ENCODE measurements at places on chromosomes 13 and 19.

GRCh38 chr13:110306340-110306959 lies 507 bp downstream of the COL4A1 start:
- peak overlapping the region; percentile 71 for H3K27ac ChIP-seq
- H3K27me3 ChIP-seq: no peaks in the 10 kb centered on the region
- H3K4me3 ChIP-seq: peak overlapping the region; percentile 65
- peaks cover 57% of the 10 kb centered on the region for H3K4me1 ChIP-seq

- no peaks in the 10 kb centered on the region for H3K36me3 ChIP-seq
- H3K27me3 ChIP-seq: no peaks in the 10 kb centered on the region
- no peak overlapping the region for H3K27ac ChIP-seq
- H3K4me3 ChIP-seq: no peak overlapping the region
These were observed 1414.6 kb upstream of the MIR17HG start for GRCh38 chr13:89932902-89933301.

GRCh38 chr19:4352701-4353121 lies 9.3 kb downstream of the MPND start:
- H3K27ac ChIP-seq: no peak overlapping the region
- no peaks in the 10 kb centered on the region for H3K4me1 ChIP-seq
- H3K27me3 ChIP-seq: no peaks in the 10 kb centered on the region
- H3K4me3 ChIP-seq: no peak overlapping the region
- peak; percentile 51 for DNase-seq

- H3K27ac ChIP-seq: no peak overlapping the region
- H3K4me3 ChIP-seq: no peak overlapping the region
- peaks cover 35% of the 10 kb centered on the region for H3K36me3 ChIP-seq
- no peaks in the 10 kb centered on the region for H3K27me3 ChIP-seq
These were observed 27.8 kb upstream of the F2RL3 start for GRCh38 chr19:16861011-16861410.

- peak overlapping the region; percentile 68 for H3K4me3 ChIP-seq
- H3K27me3 ChIP-seq: peaks cover 13% of the 10 kb centered on the region
- H3K4me1 ChIP-seq: peaks cover 14% of the 10 kb centered on the region
- H3K36me3 ChIP-seq: no peaks in the 10 kb centered on the region
These were observed 107.4 kb upstream of the DOCK9 start for GRCh38 chr13:99085139-99085807.

- no peak for DNase-seq
- H3K27ac ChIP-seq: peak overlapping the region; percentile 66
- H3K4me3 ChIP-seq: no peak overlapping the region
- peaks cover 32% of the 10 kb centered on the region for H3K27me3 ChIP-seq
These were observed 3.0 kb upstream of the NCCRP1 start for GRCh38 chr19:39193803-39194202.

DNA sequence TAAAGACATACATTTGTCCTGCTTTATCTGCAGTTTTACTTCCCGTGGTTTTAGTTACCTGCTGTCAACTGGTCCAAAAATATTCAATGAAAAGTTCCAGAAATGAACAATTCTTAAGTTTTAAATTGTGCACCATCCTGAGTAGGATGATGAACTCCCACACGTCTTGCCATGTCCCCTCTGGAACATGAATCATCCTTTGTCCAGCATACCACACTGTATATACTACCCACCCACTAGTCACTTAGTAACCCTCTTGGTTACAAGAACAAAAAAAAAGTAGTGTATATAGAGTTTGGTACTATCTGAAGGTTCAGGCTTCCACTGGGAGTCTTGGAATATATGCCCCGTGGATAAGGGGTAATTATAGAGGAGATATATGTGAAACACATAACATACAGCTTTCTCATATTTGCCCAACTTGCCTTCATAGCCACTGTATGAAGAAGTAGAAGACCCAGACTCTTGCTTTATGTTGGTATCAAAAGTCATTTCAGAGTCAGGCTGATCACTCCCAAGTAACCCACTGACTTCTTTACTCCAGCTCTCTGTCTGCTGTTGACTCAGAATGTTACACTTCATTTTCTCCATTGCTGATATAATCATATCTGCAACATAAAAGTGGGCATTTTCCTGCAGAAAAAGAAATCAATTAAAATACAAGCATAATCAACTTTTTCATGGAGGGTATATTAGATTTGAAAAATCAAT lies 19.3 kb downstream of the RUBCNL start:
- no peaks in the 10 kb centered on the region for H3K27me3 ChIP-seq
- DNase-seq: no peak
- H3K36me3 ChIP-seq: no peaks in the 10 kb centered on the region

DNA sequence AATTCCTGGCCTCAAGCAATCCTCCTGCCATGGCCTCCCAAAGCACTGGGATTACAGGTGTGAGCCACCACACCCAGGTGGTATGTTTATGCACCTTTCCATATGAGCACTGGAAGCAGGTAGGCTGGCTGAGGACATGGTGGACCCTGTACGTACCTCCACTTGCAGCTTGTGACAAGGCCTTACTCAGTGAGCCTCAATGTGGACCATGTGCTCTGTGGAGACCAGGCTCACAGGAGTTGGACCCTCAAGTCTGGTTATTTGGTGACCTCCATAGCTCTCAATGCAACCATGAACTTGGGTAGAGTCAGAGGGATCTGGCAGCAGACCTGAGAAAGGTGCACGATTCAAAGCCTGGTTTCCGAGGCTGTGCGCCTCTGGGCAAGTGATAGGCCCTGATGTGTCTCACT lies 5.5 kb downstream of the ACP4 start:
- no peak overlapping the region for H3K27ac ChIP-seq
- H3K36me3 ChIP-seq: peaks cover 5% of the 10 kb centered on the region
- no peaks in the 10 kb centered on the region for H3K27me3 ChIP-seq

DNA sequence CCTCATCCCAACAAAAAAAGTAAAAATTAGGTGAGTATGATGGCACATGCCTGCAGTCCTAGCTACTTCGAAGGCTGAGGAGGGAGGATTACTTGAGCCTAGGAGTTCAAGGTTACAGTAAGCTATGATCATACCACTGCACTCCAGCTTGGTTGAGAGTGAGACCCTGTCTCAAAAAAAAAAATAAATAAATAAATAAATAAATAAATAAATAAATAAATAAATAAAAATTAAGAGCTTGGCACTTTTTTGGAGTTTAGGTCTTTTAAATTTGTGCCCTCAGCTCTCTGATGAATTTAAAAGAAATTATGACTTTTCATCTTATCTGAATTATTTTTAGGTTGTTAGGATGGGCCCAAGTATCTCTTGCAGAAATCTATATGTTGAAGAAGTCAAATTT lies 8.9 kb downstream of the ZNF420 start:
- no peak overlapping the region for H3K4me3 ChIP-seq
- peaks cover 80% of the 10 kb centered on the region for H3K36me3 ChIP-seq
- H3K27ac ChIP-seq: no peak overlapping the region
- no peak for DNase-seq
- H3K4me1 ChIP-seq: no peaks in the 10 kb centered on the region

- peaks cover 9% of the 10 kb centered on the region for H3K36me3 ChIP-seq
- no peaks in the 10 kb centered on the region for H3K27me3 ChIP-seq
- H3K4me3 ChIP-seq: no peak overlapping the region
- peaks cover 17% of the 10 kb centered on the region for H3K4me1 ChIP-seq
These were observed 316.7 kb downstream of the DIAPH3 start for GRCh38 chr13:59846845-59847620.

DNA sequence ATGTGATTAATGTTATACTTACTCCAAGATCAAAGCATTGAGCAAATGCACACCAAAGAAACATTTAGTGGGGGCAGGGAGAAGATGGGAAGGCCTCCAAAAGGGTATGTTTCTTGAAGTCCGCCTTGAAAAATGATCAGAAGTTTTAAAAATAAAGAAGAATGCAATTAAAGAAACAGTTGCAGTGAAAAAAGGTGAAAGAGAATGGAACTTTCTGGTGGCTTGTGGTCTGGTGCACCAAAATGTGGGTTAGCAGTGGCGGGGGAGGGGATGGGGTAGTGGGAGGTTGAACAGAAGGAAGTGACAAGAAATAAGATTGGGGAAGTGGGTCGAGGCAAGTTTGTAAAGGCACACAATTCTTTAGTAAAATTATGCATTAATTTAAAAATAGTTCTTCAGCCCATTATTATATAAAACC lies 2.5 kb downstream of the LCP1 start:
- peak overlapping the region; percentile 56 for H3K27ac ChIP-seq
- no peak overlapping the region for H3K4me3 ChIP-seq
- H3K27me3 ChIP-seq: no peaks in the 10 kb centered on the region
- H3K4me1 ChIP-seq: peaks cover 42% of the 10 kb centered on the region
- no peak for DNase-seq

GRCh38 chr13:29905845-29906244 lies 55.4 kb upstream of the UBL3 start:
- DNase-seq: no peak
- H3K27me3 ChIP-seq: no peaks in the 10 kb centered on the region
- H3K36me3 ChIP-seq: peaks cover 1% of the 10 kb centered on the region

DNA sequence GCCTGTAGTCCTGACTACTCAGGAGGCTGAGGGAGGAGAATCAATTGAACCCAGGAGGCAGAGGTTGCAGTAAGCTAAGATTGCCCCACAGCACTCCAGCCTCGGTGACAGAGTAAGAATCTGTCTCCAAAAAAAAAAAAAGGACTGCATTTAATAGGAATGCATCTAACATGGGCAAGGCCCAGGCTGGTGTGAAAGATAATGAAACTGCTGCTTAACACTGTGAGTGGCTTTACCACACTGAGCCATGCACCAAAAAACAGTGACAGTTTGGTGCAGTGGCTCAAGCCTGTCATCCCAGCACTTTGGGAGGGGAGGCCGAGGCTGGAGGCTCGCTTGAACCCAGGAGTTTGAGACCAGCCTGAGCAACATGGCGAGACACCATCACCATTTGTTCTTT lies 8.6 kb downstream of the GTF2F1 start:
- no peak overlapping the region for H3K27ac ChIP-seq
- DNase-seq: no peak
- no peaks in the 10 kb centered on the region for H3K27me3 ChIP-seq
- H3K36me3 ChIP-seq: peaks cover 51% of the 10 kb centered on the region
- H3K4me3 ChIP-seq: no peak overlapping the region

GRCh38 chr13:35887115-35887666 lies 244.0 kb downstream of the DCLK1 start:
- peaks cover 3% of the 10 kb centered on the region for H3K36me3 ChIP-seq
- H3K4me1 ChIP-seq: peaks cover 72% of the 10 kb centered on the region
- no peak for DNase-seq
- no peaks in the 10 kb centered on the region for H3K27me3 ChIP-seq
- no peak overlapping the region for H3K4me3 ChIP-seq

- H3K27me3 ChIP-seq: peaks cover 5% of the 10 kb centered on the region
- H3K27ac ChIP-seq: no peak overlapping the region
- H3K4me3 ChIP-seq: no peak overlapping the region
- peaks cover 3% of the 10 kb centered on the region for H3K4me1 ChIP-seq
These were observed 98.2 kb downstream of the OLFM4 start for GRCh38 chr13:53126841-53127245.

DNA sequence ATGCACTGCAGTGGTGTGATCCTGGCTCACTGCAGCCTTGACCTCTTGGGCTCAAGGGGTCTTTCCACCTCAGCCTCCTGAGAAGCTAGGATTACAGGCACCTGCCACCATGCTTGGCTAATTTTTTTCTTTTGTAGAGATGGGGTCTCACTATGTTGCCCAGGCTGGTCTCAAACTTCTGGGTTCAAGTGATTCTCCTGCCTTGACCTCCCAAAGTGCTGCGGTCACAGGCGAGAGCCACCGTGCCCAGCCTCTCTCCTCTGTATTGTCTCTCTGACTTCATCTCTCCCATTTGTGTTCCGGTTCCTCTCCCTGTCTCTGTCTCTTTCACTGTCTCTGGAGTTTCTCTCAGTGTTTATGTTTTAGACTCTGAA lies 1.7 kb upstream of the C19orf85 start:
- H3K4me3 ChIP-seq: no peak overlapping the region
- no peaks in the 10 kb centered on the region for H3K36me3 ChIP-seq
- no peak for DNase-seq

DNA sequence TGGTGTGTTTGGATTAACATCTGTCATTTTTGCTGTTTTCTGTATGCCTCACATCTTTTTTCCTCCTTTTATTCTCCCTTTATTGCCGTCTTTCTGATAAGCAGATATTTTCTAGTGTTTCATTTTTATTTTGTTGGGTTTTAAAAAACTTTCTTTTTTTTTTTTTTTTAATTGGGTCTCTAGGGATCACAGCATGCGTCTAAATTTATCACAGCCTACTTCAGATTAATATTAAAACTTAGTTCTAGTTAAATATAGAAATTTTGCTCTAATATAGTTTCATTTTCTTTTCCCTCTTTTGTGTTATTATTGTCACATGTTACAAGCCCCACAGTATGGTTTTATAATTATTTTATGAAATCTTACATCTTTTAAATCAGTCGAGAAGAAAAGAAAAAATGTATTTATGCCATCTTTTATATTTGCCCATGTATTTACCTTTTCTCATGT lies 52.7 kb downstream of the SIPA1L3 start:
- H3K4me3 ChIP-seq: no peak overlapping the region
- peaks cover 15% of the 10 kb centered on the region for H3K36me3 ChIP-seq
- DNase-seq: no peak
- H3K27me3 ChIP-seq: no peaks in the 10 kb centered on the region
- H3K4me1 ChIP-seq: no peaks in the 10 kb centered on the region

- peaks cover 11% of the 10 kb centered on the region for H3K36me3 ChIP-seq
- H3K27ac ChIP-seq: peak overlapping the region; percentile 19
- no peak for DNase-seq
These were observed 154.5 kb downstream of the DCT start for GRCh38 chr13:94324767-94325540.

- H3K4me3 ChIP-seq: no peak overlapping the region
- DNase-seq: no peak
- no peaks in the 10 kb centered on the region for H3K27me3 ChIP-seq
- peaks cover 31% of the 10 kb centered on the region for H3K4me1 ChIP-seq
These were observed 527.9 kb downstream of the FGF9 start for GRCh38 chr13:22198641-22199217.

- DNase-seq: no peak
- H3K27me3 ChIP-seq: no peaks in the 10 kb centered on the region
- no peak overlapping the region for H3K27ac ChIP-seq
- H3K4me1 ChIP-seq: no peaks in the 10 kb centered on the region
These were observed 6.4 kb downstream of the LGALS4 start for GRCh38 chr19:38806371-38806770.

DNA sequence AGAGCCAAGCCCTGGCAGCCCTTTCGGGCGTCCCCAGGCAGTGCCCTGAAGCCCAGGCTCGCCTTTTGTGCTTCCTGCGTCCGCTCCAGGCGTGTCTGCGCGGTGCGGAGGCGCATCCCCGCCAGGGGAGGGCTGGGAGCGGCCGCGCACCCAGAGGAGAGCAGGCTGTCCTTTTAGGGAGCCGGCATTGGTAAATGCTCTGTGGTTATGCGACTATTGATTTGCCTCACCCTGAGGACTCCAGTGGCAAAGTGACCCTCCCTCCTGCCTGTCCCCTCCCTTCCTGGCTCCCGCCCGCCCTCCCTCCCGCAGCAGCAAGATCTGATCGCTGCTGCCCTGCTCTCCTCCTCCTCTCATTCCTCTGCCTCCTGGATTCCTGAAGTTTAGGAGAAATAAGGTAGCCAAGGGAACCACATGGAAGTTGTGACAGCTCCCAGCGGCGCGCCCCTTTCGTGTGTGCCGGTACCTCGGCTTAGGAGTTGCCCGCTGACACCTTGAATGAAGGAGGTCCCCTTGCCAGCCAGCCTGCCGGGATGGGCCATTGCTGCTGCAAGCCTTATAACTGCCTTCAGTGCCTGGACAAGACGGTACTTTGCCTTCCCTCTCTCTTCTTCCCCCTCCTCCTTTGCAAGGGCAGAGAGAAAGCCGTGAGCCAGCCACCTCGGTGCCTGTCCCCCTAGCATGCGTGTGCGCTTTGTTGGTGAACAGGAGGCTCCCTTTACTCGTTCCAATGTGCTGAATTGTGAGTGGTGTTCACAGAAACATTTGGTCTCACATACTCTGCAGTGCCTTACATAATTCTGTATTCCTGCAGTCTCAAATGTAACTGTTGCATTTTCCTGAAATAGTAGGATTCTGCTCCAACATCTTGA lies 166.9 kb downstream of the SLC7A1 start:
- peaks cover 20% of the 10 kb centered on the region for H3K4me1 ChIP-seq
- no peak overlapping the region for H3K27ac ChIP-seq
- H3K4me3 ChIP-seq: peak overlapping the region; percentile 84
